ENCODE measurements at places on chromosomes 12 and 14. TPM values are rescaled to one million over a fixed set of nuclear protein-coding genes. Genes with fewer than 3 reads are reported as not detected.

The FOXG1 gene
- under 0.01 TPM for total RNA-seq

The SPIC gene
- not detected for total RNA-seq

The OR4M1 gene
- total RNA-seq = not detected

The RAB15 gene
- total RNA-seq = 1.7 TPM

The TSHR gene
- total RNA-seq = not detected

The VRTN gene
- total RNA-seq = not detected

The AICDA gene
- not detected for total RNA-seq

The SNAPC1 gene
- 35.2 TPM for total RNA-seq

The PPP2R5C gene
- 95.8 TPM for total RNA-seq

The ATN1 gene
- 9.0 TPM for total RNA-seq

The SRRM4 gene
- not detected for total RNA-seq

The B4GALNT1 gene
- 2.8 TPM for total RNA-seq

The ABHD12B gene
- total RNA-seq = not detected

The SINHCAF gene
- total RNA-seq = 39.1 TPM

The SLC16A7 gene
- 26.1 TPM for total RNA-seq

The LRRC43 gene
- total RNA-seq = 0.38 TPM

The ANG gene
- 10.1 TPM for total RNA-seq

The OR6C2 gene
- not detected for total RNA-seq

The TAS2R19 gene
- 7.3 TPM for total RNA-seq

The PLBD1 gene
- total RNA-seq = 2.8 TPM

The COCH gene
- total RNA-seq = 1.7 TPM

The TSPAN11 gene
- total RNA-seq = under 0.01 TPM

The GUCY2C gene
- total RNA-seq = not detected

The RERG gene
- 1.1 TPM for total RNA-seq

The TRPV4 gene
- total RNA-seq = 1.7 TPM

The ZNF385A gene
- total RNA-seq = 0.77 TPM

The ACRBP gene
- under 0.01 TPM for total RNA-seq

The RNASE13 gene
- total RNA-seq = not detected

The PHLDA1 gene
- total RNA-seq = 78.9 TPM

The DHRS4L2 gene
- total RNA-seq = 16.9 TPM

The PLD4 gene
- not detected for total RNA-seq

The CINP gene
- total RNA-seq = 57.3 TPM

The PAX9 gene
- total RNA-seq = not detected

The DUSP16 gene
- total RNA-seq = 5.4 TPM

The RND1 gene
- 0.28 TPM for total RNA-seq

The FOXN4 gene
- not detected for total RNA-seq

The DIO2 gene
- total RNA-seq = 27.0 TPM

The OR4K13 gene
- total RNA-seq = not detected

The ZDHHC22 gene
- not detected for total RNA-seq

The CELA1 gene
- not detected for total RNA-seq

The SLC25A47 gene
- total RNA-seq = under 0.01 TPM

The SYT1 gene
- total RNA-seq = 5.8 TPM

The DCAF5 gene
- total RNA-seq = 16.3 TPM

The CLEC14A gene
- total RNA-seq = 8.2 TPM

The PMEL gene
- total RNA-seq = 1.1 TPM

The KRT1 gene
- not detected for total RNA-seq

The EPYC gene
- total RNA-seq = not detected

The IKZF4 gene
- total RNA-seq = 2.0 TPM

The TESPA1 gene
- total RNA-seq = not detected

The LIN7A gene
- 36.6 TPM for total RNA-seq
